ENCODE measurements at places on chromosomes 1 and 21.
A peak's percentile ranks its signal among the peaks of the same experiment; 100 is the strongest.

GRCh38 chr1:237794071-237794470 is 96.7 kb downstream of the ZP4 start:
- DNase-seq: no peak

GRCh38 chr1:63797056-63797726 is 23.4 kb downstream of the ROR1 start:
- DNase-seq: no peak

GRCh38 chr21:39156024-39156423 is 27.2 kb downstream of the PSMG1 start:
- no peak for DNase-seq

DNA sequence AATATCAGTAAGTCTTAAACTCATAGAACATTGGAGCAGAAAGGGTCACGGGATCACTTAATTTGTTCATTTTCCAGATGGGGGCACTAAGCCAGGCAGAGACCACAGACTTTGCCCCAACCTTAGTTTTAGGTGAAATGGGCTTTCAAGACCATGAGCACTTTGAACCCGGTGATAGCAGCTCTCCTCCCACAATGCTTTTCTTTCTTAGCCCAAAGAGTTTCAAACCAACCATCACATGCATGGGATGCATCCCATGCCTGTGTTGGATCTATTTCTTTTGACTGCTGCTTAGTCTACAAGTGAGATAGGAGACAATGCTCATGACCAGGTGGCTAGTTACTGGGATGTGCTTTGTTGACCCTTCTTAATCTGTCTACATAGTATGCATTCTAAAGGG is 240.6 kb downstream of the NUF2 start:
- DNase-seq: no peak

DNA sequence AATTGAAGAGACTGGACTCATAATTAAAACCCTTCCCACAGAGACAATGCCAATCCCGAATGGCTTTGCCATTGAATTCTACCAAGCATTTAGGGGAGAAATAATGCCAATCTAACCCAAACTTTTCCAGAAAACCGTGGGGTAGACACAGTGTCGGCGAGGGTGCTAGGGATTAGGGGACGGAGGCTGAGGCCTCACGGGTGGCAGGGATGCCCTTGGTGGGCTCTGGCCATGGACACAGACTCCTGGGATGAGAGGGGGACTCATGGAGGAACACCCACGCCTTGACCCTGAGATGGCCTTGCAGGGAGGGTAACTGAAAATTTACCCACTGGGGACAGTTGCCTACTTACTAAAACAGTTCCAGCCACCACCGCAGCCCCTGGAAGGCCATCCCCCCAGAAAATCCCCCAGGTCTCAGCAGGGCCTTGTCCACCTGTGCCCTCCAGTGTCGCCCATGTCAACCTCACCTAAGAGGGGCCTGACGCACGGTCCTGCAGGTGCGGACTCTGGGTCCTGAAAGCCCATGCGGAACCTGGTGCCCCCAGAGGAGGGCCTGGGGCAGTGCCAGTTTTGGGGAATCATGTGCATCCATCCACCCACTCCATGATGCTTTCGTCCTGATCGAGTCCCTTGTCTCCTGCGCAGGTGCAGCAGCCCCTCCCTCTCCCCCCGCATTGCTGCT is 1.9 kb downstream of the KRTAP10-5 start:
- no peak for DNase-seq

DNA sequence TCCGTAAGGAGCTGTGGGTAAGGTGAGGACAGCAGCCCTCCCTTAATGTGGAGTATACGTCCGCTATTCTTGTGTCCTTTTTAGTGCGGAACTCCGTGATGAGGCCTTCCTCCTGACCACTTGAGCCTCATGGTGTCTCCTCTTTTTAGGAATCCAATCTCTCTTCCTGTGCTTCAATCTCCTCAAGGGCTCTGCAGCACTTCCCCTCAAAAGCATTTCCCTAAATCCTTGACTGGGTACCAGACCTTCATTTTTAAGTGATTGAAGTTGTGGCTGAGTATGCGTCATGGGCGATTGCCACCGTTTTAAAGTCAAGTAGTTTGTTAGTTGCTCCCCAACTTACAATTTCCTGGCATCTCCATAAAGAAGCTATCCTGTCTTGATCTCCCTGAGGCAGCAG is 62.8 kb downstream of the SAMSN1 start:
- no peak for DNase-seq

DNA sequence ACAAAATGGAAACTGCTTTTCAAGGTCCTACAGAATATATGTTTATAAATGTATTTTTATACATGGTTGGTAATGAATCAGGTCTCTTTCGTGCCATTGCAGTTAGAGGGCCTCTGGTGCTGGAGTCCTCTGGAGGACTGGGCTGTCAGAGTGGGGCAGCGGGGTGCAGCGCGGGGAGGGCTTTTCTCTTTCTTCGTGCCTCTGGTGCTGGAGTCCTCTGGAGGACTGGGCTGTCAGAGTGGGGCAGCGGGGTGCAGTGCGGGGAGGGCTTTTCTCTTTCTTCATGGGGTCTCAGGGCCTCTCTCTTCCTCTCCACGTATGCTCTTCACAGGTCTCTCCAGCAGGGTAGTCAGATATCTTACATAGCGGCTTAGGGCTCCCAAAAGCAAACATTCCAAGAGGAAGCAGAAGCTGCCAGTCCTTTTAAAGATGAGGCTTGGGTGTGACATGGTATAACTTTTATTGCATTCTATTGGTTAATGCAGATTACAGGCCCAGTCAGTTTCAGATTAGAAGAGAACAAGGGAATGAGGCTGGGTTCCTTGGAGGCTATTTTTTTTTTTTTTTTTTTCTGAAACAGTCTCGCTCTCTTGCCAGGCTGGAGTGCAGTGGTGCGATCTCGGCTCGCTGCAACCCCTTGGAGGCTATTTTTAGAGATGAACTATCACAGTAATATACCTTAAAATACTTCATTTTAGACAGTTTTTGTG is 13.1 kb downstream of the SDCCAG8 start:
- peak; percentile 12 for DNase-seq

GRCh38 chr1:179046808-179047635 is 21.3 kb downstream of the FAM20B start:
- DNase-seq: no peak

GRCh38 chr1:44674113-44675000 is at the start of the genes ARMH1 and TMEM53:
ARMH1 (plus strand) TSS chr1:44674714; CDS start chr1:44689698, 14,984 bp downstream.
TMEM53 (minus strand) TSS chr1:44674481; CDS start chr1:44674391, 90 bp downstream.
- DNase-seq: peak; percentile 98

DNA sequence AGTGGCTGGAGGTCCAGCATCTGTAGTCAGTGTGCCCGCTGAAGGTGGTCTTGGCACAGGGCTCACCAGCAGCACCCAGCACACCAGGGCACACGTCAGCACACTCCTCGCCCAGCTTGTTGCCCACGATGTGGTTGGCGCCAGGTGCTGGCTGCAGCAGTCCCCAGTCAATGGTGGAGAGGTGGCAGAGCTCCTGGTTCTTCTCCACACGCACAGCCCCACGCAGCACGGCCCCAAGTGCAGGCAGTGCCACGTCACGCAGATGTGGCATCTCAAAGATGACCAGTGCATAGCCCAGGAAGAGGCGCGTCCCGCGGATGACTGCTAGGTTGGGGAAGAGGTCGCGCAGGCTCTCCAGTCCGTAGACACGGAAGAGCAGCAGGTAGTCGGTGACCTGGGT is 5.2 kb downstream of the INSRR start:
- DNase-seq: no peak

GRCh38 chr1:55670331-55671082 is 455.3 kb upstream of the USP24 start:
- no peak for DNase-seq

GRCh38 chr1:111735321-111735720 is 3.9 kb downstream of the INKA2 start:
- DNase-seq: no peak

GRCh38 chr1:222034790-222035189 is 292.9 kb upstream of the DUSP10 start:
- DNase-seq: no peak

- DNase-seq: no peak
These were observed 33.8 kb downstream of the RSPH1 start for GRCh38 chr21:42461881-42462877.

GRCh38 chr1:40906781-40907400 is 44.7 kb upstream of the CITED4 start:
- no peak for DNase-seq

DNA sequence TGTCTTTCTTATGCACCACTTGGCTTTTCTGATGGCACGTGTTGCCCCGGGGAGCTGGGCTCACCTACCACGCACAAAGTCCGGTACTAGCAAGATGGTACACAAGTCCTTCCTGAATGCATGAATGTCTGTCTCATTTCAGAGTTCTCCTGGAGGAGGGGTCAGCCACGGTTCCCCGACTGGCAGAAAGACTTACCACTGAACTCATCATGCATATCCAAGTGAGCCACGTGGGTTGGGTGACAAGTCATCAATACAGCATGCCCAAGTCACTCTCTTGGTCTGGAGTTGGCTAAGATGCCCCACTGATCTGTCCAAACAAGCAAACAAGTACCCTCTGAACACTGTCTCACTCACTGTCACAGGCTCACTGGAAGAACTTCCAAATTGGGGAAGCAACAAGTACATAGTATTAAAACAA is 28.6 kb upstream of the MX1 start:
- DNase-seq: no peak

DNA sequence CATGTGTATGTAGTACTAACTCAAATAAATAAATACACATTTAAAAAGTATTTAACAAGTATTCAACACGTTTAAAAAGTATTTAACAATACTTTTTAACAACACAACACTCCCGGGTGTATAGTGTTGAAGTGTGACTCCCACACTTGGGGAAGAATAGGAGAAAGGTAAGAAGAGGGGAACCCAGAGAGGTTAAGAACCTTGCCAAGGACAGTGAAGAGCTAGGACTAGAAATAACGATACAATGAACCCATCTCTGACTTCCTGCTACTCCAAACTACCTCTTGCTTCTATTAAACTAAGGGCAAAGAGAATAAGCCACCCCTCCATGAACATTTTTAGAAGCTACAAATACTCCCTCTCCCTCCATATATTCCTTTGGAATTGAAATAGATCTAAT is 1.7 kb upstream of the GFI1 start:
- DNase-seq: no peak

- DNase-seq: no peak
These were observed 51.7 kb upstream of the PALMD start for GRCh38 chr1:99594205-99594604.

DNA sequence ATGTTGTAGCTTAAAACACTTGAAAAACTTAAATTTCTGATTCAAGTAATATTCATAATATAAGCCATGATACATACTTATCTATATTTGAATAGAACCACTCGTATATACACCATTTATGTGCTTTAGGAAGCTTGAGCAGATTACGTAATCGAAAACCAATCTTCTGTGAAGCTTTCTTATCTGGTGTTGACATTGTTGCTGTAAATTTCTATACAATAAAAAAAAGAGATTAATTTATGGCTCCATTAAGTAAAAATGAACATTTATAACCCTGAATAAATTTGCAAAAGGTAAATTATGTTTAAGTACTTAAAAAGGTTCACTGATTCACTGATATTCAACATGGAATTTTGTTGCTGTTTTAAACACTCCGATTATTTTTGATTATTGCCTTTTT is 21.4 kb downstream of the LIN9 start:
- DNase-seq: no peak

DNA sequence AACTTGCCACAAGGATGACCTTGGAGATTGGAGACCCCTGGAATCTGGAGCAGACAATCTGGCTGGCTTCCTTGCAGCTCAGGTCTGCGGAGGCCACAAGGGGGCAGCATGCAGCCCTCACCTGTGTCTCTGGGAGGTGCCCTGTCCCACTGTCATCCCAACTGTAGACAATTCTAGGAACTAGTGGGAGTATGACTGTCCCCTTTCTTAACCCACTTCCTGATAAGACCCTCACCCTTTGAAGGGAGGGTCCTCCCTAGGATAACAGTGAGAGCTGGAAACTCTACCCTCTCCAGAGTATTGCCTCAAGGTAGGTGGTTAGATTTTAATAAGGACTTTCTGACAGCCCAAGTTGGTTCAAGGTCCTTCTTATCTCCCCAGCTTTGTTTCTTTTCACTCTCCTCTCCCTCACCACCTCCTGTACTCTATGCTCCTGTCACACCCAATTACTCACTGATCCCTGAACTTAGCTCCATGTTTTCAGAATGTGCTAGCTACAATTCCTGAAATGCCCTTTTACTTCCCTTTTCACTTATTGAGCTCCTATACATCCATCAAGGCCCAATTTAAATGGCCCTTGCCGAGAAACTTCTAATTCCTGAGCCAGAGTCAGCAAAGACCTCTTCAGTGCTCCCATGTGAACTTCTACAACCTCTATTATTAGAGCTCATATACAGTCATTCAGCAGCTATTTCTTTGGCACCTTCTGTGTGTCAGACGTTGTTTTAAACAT is 9.2 kb upstream of the KCNQ4 start:
- peak; percentile 78 for DNase-seq

DNA sequence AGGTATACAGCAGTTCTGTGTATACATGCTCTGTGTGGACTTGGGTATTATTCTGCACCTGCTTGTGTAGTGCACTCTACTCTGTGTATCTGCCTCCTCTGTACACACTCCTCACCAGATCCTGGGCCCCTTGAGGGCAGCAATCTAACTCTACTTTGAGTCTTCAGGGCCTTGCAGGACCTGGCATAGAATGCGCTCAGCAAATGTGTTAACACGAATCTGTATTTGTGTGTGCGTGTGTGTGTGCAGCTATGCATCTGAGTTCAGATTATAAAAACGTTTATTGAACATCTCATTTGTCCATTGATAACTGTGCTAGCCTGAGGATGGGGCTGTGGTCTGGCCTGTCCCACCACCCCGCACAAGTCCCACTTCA is 3.9 kb upstream of the MEF2D start:
- DNase-seq: no peak

DNA sequence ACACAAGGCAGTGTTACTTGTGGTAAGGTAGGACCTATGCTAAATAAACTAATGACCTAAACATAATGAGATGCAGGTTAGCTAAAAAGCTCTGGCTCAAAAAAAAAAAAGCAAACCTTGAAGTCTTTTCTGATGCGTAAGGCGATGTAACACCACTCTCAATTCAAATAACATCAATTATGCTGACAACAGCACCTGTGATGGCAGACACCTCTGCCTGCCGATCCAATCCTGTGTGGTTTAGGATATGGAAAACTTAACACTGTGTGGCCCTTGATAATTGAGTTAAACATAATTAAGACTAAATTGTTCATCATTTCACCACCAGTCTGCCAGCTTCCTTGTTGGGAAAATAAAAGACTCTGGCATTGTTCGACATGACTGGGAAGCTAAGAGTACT is 9.1 kb downstream of the RPAP2 start:
- no peak for DNase-seq

GRCh38 chr1:239682960-239683359 is 296.6 kb downstream of the CHRM3 start:
- DNase-seq: no peak

GRCh38 chr21:45130324-45130774 is 56.0 kb downstream of the ADARB1 start:
- DNase-seq: no peak

Data from iPS-NIHi11 (cell line).